ENCODE measurements at places on chromosomes 4 and X.

GRCh38 chr4:74087481-74087880, 11.5 kb downstream of the CXCL2 start:
- no peak for DNase-seq

GRCh38 chr4:37964734-37965457, 4.7 kb downstream of the PTTG2 start:
- no peak for DNase-seq

- DNase-seq = no peak
These were observed 230.2 kb downstream of the NLGN4X start for GRCh38 chrX:5998456-5998855.

DNA sequence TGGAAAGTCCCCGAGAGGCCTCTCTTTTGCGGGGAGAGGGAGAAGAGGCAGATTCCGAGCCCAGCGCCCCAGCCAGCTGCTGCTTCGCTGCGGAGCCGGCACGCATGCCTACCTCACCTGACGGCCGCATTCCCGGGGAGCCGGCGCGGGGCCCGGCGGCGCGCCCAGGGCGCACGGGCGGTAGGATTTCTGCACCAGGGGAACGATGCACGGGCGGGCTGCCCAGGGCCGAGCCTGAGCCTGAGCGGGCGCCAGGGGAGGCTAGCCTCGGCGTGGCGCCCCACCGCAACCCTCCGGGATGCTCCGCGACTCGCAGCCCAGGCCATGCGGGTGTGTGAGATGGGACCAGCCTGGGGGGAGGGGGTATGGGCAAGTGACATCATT, 81.3 kb upstream of the SCML1 start:
- DNase-seq = no peak

- DNase-seq = no peak
These were observed 996.1 kb downstream of the PDHA2 start for GRCh38 chr4:96835991-96836390.

- DNase-seq = no peak
These were observed 120.6 kb upstream of the MBNL3 start for GRCh38 chrX:132609362-132609848.

GRCh38 chrX:80432863-80433262, 12.6 kb downstream of the TENT5D start:
- DNase-seq = no peak

- DNase-seq = no peak
These were observed 21.5 kb downstream of the DNAAF6 start for GRCh38 chrX:107227780-107228485.

Data from occipital lobe (tissue), 3 donors.